ENCODE measurements at places on chromosomes 1 and 21. TPM values are rescaled to one million over a fixed set of nuclear protein-coding genes. Genes with fewer than 3 reads are reported as not detected.

Gene TAS1R1
- total RNA-seq: 0.11 TPM

Gene CCT3
- 102 TPM for total RNA-seq

Gene FCRL3
- 1.4 TPM for total RNA-seq

Gene LY9
- total RNA-seq: 3.1 TPM

Gene VANGL2
- total RNA-seq: 2.1 TPM

Gene TPTE
- total RNA-seq: not detected

Gene ZBTB8B
- 0.03 TPM for total RNA-seq

- peak; percentile 89 for DNase-seq
Observed at GRCh38 chr21:38831526-38832467, 26.1 kb downstream of the ETS2 start.

DNA sequence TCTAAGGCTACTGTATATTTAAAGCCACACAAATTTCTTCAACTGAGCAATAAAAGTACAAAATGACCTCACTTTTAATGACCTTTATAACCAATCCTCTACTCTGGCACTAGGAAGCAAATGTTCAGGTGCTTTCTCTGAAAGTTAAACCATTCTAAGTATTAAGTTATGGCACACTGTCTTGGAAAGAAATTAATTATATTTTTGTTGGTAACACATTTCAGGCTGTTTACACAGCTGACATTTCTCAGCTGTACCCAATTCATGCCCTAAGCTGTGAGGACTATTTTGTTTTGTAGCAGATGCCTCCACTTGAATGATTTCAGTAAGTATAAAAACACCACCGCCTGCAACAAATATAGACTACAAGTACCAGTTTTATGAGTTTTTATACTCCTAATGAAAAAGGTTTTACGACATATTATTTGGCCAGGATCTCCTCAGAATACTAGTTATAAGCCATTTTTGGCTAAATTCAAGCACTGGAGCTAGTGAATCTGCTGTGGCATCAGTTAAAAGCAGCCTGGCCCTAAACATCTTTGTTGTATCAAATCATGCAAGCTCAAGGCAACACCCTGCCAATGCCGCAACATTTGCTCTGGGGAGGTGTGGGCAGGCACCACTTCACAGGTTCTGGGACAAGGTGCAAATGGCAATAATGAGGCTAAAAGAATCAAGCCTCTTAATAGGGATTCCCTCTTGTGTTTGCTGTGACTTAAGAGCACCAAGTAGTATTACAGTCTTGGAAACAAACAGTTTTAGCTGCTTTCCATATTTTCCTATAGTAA, 228.4 kb upstream of the DMRTA2 start:
- no peak for DNase-seq

GRCh38 chr1:219236933-219237610, 63.4 kb downstream of the LYPLAL1 start:
- DNase-seq: no peak

GRCh38 chr1:30761381-30762151, 4.0 kb upstream of the LAPTM5 start:
- no peak for DNase-seq

DNA sequence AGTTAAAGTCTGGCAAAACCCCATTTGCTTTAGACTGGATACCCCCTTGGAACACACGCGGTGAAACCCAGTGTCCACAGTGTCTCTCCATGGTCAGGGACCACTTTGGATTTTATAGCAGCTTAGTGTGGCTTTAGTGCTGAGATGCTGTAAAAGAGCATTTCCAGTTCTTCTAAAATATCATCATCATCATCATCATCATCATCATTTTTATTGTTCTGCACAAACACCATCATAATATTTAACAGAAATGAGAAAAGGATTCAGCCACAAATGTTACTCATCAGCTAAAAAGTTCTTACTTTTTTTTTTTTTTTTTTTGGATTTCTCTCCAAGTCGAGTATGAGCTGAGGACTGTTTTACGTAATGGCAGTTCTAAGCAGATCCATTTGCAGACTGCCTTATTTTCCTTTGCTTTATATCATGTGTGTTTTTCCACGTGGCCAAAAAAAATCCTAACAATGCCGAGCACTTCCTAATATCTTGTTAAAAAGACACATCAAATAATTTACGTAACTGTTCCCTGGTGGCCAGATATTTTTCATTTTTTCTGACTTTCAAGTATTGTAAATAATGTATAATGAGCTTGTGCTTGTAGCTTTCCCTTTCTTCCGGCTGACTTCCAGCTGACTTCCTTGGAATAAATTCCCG, 62.8 kb downstream of the EVA1C start:
- DNase-seq: no peak

DNA sequence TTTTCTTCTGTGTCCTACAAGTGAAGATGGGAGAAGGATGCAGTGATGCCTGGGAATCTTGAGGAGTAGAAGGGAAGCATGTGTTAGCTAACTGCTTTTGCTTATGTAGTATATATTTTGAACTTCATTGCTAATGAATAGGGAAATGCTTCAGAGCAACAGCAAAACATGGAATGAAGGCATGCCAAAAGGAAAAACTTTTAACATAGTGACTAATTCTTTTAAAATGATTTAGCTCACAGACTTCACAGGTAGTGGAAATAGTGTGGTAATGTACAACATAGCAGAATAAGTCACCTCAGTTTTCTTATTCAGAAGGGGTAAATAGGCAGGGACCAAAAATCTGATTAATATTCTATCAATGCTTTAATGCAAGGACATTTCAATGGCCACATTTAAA, 95.5 kb downstream of the LYPLAL1 start:
- no peak for DNase-seq

GRCh38 chr1:51255331-51255730, 19.3 kb downstream of the RNF11 start:
- no peak for DNase-seq

- DNase-seq: no peak
Observed at GRCh38 chr1:218705911-218706893, 361.1 kb downstream of the TGFB2 start.

GRCh38 chr1:112510340-112510739, 1.6 kb downstream of the WNT2B start:
- DNase-seq: no peak

DNA sequence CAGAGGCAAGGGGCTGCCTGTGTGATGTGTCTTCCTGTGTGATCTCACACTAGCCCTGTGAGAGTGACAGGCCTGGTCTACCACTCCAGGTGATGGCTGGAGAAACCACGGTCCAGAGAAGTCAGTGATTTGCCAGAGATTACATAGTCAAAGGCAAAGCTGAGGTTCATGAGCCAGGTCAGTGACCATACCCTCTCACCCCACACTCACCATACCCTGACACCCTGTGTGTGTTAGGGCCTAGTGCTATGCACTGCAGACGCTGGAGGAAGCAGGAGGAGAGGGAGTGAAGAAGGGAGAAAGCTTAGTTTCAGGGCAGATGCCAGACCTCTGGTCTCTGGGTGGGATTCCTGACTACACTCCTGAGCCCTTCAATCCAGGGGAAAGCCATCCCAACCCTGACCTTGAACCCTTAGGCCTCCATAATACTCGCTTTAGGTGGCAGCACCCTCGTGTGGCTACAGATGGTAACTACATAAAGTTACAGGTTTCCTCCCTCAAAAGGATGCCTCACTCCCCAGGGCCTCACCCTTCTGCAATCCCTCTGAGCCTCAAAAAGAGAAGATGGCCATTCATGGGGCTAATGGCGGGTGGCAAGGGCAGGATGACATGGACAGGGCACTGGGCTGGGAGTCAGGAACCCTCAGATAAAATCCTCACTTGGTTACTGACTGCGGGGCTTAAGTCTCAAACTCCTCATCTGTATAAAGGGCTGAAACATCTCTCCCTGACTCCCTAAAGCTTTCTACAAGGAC, 20.8 kb upstream of the SDC3 start:
- no peak for DNase-seq

- no peak for DNase-seq
Observed at GRCh38 chr1:16451841-16452528, 11.5 kb downstream of the NECAP2 start.

DNA sequence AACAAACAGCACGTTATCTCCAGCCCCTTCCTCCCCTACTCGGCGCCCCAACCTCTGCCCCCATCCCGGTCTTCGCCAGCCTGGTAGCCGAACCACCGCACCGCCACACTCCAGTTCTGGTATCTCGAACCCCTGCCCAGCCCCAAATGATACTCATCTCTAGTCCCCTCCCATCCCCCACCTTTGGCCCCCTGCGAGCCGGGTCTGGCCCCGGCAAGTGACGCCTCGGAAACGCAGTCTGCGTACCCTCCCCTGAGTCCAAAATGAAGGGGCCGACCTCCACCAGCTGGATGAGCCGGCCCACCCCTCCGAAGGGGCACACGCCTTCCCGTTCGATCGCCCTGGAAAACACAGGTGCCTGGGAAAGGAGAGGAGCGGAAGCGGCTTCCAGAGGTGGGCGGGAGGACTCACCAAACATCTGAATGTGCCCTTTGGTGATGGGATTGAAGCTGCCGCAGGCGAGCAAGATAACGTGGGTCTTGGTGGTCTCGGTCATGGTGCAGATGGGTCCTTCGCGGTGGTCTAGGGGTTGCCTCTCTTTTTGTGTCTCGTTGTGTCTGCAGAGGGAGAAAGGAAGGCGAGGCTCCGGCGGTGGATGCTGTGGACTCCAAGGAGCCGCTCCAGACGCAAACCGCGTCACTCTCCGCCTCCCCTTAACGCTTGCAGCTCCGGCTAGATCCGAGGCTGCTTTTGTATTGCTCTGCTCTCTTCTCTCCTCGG, at the start of gene NMNAT2:
Gene NMNAT2 (minus strand): TSS at position 609 of the 720 bp plus-strand sequence. CDS start 113 bp downstream, at position 496.
- peak; percentile 66 for DNase-seq

DNA sequence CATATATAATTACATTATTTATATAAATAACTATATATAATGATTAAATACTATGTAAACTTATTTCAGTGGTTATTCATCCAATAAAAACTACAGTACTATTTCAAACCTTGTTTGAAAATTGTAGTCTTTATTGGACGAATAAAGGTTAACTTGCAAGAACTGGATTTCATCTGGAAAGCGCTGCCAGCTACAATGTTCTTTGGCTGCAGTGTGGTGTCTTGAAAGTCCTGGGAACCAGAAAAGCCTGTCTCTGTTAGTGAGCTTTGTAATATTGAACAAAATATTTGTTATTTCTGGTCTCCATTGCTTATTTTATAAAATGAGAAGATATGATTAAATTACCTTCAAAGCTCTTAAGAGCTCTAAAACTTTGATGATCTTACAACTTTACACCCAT, 763.6 kb downstream of the ADGRL2 start:
- no peak for DNase-seq

GRCh38 chr21:38303300-38303699, 46.5 kb downstream of the KCNJ15 start:
- no peak for DNase-seq

- DNase-seq: no peak
Observed at GRCh38 chr1:218247339-218247738, 37.8 kb upstream of the RRP15 start.

- peak; percentile 3 for DNase-seq
Observed at GRCh38 chr1:39777306-39777705, 6.2 kb upstream of the OXCT2 start.

DNA sequence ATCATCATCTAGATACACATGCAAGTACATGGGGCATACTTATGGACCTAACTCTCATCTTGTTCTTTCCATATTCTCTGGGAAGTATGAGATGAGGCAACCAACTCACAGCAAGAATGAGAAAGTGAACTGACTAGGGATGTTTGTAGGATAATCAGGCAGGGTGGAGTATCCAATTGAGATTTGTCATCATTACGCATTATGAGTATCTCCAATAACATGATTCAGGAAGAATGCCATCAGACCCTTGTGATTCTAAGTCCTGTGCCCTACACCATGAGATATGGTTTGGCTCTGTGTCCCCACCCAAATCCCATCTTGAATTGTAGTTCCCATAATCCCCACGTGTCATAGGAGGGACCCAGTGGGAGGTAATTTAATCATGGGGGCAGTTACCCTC, 154.0 kb downstream of the SLC30A10 start:
- no peak for DNase-seq

Measured in upper lobe of left lung (tissue), 6 donors.